ENCODE measurements at places on chromosomes 2 and 18. TPM values are rescaled to one million over a fixed set of nuclear protein-coding genes. Genes with fewer than 3 reads are reported as not detected.

CNTNAP5 gene
- total RNA-seq, result not detected

GRCh38 chr2:66717218-66717905 is 282.4 kb downstream of the MEIS1 start:
- H3K27me3 ChIP-seq, result no peaks in the 10 kb centered on the region
- no peaks in the 10 kb centered on the region for H3K4me1 ChIP-seq
- no peaks in the 10 kb centered on the region for H3K36me3 ChIP-seq
- no peak overlapping the region for H3K27ac ChIP-seq
- no peak for DNase-seq
- H3K4me3 ChIP-seq, result no peak overlapping the region

- peaks cover 4% of the 10 kb centered on the region for H3K36me3 ChIP-seq
- no peak for DNase-seq
- no peaks in the 10 kb centered on the region for H3K27me3 ChIP-seq
- H3K4me3 ChIP-seq, result no peak overlapping the region
Measured at GRCh38 chr2:3807853-3808252, 104.5 kb downstream of the DCDC2C start.

NTSR2 gene
- not detected for total RNA-seq

FZD7 gene
- total RNA-seq, result 0.67 TPM

GRCh38 chr2:218323526-218324472 is 31.5 kb upstream of the TMBIM1 start:
- H3K27ac ChIP-seq, result no peak overlapping the region
- H3K4me3 ChIP-seq, result peak overlapping the region; percentile 88
- no peaks in the 10 kb centered on the region for H3K27me3 ChIP-seq
- no peak for DNase-seq

LMAN1 gene
- total RNA-seq, result 124 TPM

CD8B2 gene
- 0.61 TPM for total RNA-seq

SPR gene
- 3.4 TPM for total RNA-seq

- DNase-seq, result no peak
- peaks cover 2% of the 10 kb centered on the region for H3K27me3 ChIP-seq
- no peaks in the 10 kb centered on the region for H3K4me1 ChIP-seq
- no peak overlapping the region for H3K4me3 ChIP-seq
- H3K27ac ChIP-seq, result no peak overlapping the region
- H3K36me3 ChIP-seq, result no peaks in the 10 kb centered on the region
Measured at GRCh38 chr2:120629241-120629895, 106.3 kb upstream of the GLI2 start.

GRCh38 chr2:48069769-48070168 is 163.5 kb upstream of the FBXO11 start:
- H3K27ac ChIP-seq, result no peak overlapping the region
- H3K27me3 ChIP-seq, result peaks cover 21% of the 10 kb centered on the region
- no peaks in the 10 kb centered on the region for H3K36me3 ChIP-seq
- no peaks in the 10 kb centered on the region for H3K4me1 ChIP-seq

AKAIN1 gene
- not detected for total RNA-seq

- H3K4me3 ChIP-seq, result no peak overlapping the region
- no peak overlapping the region for H3K27ac ChIP-seq
- peaks cover 2% of the 10 kb centered on the region for H3K4me1 ChIP-seq
- no peaks in the 10 kb centered on the region for H3K36me3 ChIP-seq
- DNase-seq, result no peak
- H3K27me3 ChIP-seq, result no peaks in the 10 kb centered on the region
Measured at GRCh38 chr2:219272356-219272755, 6.8 kb upstream of the DNAJB2 start.

- H3K4me1 ChIP-seq, result no peaks in the 10 kb centered on the region
- no peak overlapping the region for H3K4me3 ChIP-seq
- peaks cover 26% of the 10 kb centered on the region for H3K27me3 ChIP-seq
- H3K36me3 ChIP-seq, result no peaks in the 10 kb centered on the region
- DNase-seq, result no peak
Measured at GRCh38 chr2:235637896-235638295, 144.1 kb downstream of the AGAP1 start.

GRCh38 chr2:184847331-184847730 is 249.0 kb downstream of the ZNF804A start:
- no peak overlapping the region for H3K27ac ChIP-seq
- H3K4me3 ChIP-seq, result no peak overlapping the region
- H3K4me1 ChIP-seq, result no peaks in the 10 kb centered on the region
- peaks cover 7% of the 10 kb centered on the region for H3K36me3 ChIP-seq
- no peak for DNase-seq

GRCh38 chr2:18077704-18078103 is 199.2 kb downstream of the KCNS3 start:
- H3K27ac ChIP-seq, result no peak overlapping the region
- no peak for DNase-seq
- no peaks in the 10 kb centered on the region for H3K27me3 ChIP-seq
- H3K36me3 ChIP-seq, result no peaks in the 10 kb centered on the region

DNA sequence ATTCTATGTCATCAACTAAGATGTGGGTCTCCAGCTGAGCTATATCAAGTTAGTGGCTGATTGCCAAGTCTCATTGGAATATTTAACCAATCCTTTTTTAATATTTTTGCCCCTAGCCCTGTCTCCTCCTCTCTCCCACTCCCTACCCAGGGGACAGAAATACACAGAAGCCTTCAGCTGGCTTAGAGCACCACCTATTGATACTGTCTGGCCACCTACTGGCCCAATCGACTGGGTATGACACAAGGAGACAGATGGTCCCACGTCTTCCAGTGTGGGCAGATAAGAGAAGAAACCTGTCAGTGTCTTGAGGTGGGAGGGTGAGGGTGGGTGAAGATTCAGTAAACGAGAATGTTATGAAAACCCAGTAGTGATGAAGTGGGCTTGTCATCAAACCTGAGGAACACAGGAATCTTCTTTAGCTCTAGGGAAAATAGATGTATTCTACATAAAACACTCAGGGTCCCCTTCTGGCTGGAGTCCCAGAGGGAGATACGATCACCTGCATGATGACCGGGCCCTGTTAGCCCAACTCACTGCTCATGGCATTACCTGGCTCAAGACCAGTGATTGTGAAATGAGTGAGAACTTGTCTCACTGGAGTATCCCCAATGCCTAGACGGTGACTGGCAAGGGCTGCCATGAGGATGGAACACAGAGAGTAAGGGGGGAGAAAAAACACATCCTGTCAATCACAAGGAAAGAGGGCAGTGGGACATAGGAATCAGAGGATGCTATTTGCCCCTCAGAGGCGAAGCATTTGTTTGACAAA is 26.7 kb downstream of the POLR1A start:
- no peak for DNase-seq
- H3K27ac ChIP-seq, result peak overlapping the region; percentile 85
- peaks cover 22% of the 10 kb centered on the region for H3K4me1 ChIP-seq
- H3K4me3 ChIP-seq, result no peak overlapping the region
- H3K36me3 ChIP-seq, result no peaks in the 10 kb centered on the region

MOGAT1 gene
- not detected for total RNA-seq

KRTCAP3 gene
- total RNA-seq, result 2.2 TPM

- peaks cover 34% of the 10 kb centered on the region for H3K27me3 ChIP-seq
- no peaks in the 10 kb centered on the region for H3K36me3 ChIP-seq
- peaks cover 5% of the 10 kb centered on the region for H3K4me1 ChIP-seq
Measured at GRCh38 chr2:65576278-65576677, 143.9 kb upstream of the SPRED2 start.

GRCh38 chr2:223537651-223538601 is 64.2 kb downstream of the SCG2 start:
- no peak for DNase-seq
- H3K27ac ChIP-seq, result no peak overlapping the region
- no peaks in the 10 kb centered on the region for H3K36me3 ChIP-seq

TET3 gene
- total RNA-seq, result 70.3 TPM

GRCh38 chr2:199977984-199978415 is 22.6 kb downstream of the MAIP1 start:
- peak; percentile 64 for DNase-seq
- H3K36me3 ChIP-seq, result peaks cover 8% of the 10 kb centered on the region
- H3K4me1 ChIP-seq, result peaks cover 26% of the 10 kb centered on the region

DNA sequence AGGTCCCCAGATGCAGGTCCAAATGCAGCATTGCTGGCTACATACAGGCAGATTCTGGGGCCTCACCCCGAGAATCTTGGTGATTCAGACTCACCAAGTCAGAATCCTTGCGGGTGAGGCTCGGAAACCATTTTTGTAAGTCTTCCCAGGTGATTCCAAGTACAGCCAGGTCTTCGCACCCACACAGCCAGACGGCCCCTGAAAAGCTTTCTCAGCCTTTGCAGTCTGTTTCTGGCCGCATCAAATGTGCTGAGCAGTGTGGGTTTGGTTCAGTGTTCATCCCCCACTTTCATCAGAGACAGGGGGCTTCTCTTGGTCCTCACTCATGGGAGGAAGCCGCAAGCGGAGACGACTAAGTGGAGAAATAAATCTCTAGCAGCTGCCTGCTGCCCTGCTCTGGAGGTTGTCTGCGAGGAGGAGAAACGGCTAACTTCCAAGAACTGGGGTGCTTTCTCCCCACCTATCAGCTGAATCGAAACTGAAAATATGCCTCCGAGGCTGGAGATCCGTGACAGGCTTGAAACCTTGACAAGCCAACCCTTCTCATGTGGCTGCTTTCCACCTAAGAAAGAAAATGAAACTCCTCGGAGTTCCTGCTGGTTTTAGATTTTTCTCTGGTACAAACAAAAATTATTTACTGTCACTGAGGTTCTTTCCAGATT is 8.9 kb upstream of the TMEM185B start:
- peak; percentile 90 for DNase-seq
- H3K27ac ChIP-seq, result peak overlapping the region; percentile 99
- no peaks in the 10 kb centered on the region for H3K36me3 ChIP-seq
- peak overlapping the region; percentile 97 for H3K4me3 ChIP-seq
- no peaks in the 10 kb centered on the region for H3K27me3 ChIP-seq

POTEJ gene
- not detected for total RNA-seq

SP5 gene
- not detected for total RNA-seq

GRCh38 chr2:15838481-15839090 is 101.8 kb upstream of the MYCN start:
- no peaks in the 10 kb centered on the region for H3K36me3 ChIP-seq
- no peak for DNase-seq
- H3K4me1 ChIP-seq, result no peaks in the 10 kb centered on the region
- H3K27ac ChIP-seq, result no peak overlapping the region

DNA sequence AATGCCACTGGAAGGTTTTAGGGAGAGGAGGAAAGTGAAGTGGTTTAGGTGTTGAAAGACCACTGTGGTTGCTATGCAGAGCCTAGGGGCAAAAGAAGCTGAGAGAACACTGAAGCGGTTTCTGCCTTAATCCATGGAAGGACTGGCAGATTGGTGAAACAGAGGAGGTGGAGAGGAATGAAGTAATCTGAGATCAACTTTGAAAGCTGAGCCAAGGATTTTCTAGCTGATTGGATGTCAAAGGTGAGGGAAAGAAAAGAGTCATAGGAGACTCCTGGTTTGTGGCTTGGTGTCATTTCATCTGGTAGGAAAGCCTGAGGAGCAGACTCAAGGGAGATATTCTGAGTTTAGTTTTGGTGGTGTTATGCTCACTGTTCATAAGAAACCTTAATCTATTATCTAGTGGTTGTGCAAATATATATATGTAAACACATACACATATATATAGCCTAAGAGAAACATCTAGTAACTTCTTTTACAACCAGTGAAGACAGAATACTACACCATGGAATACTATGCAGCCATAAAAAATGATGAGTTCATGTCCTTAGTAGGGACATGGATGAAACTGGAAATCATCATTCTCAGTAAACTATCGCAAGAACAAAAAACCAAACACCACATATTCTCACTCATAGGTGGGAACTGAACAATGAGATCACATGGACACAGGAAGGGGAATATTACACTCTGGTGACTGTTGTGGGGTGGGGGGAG is 134.1 kb upstream of the CREB1 start:
- H3K36me3 ChIP-seq, result peaks cover 8% of the 10 kb centered on the region
- DNase-seq, result no peak
- peaks cover 19% of the 10 kb centered on the region for H3K4me1 ChIP-seq
- H3K27ac ChIP-seq, result no peak overlapping the region
- peak overlapping the region; percentile 65 for H3K4me3 ChIP-seq

COX7A2L gene
- 102 TPM for total RNA-seq

DNA sequence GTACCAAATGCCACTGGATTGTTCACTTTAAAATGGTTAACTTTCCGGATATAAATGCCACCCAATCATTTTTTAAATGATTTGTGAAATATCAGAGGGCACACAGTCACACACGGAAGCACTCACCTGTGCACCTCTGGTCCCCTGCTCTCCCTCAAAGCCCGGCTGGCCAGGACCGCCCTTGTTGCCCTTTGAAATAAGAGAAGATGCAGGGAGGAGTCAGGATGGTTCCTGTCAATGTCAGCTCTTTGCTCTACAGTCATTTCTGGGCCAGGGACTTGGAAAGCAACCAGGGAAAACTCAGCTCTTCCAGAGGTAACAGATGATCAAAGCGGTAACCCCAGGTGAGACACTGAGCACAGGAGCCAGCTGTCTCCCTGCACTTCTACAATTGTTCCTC is 60.7 kb downstream of the COL6A3 start:
- no peaks in the 10 kb centered on the region for H3K4me1 ChIP-seq
- DNase-seq, result no peak
- peaks cover 17% of the 10 kb centered on the region for H3K27me3 ChIP-seq
- no peaks in the 10 kb centered on the region for H3K36me3 ChIP-seq
- no peak overlapping the region for H3K27ac ChIP-seq
- H3K4me3 ChIP-seq, result no peak overlapping the region

TXNDC2 gene
- not detected for total RNA-seq

- DNase-seq, result no peak
- peak overlapping the region; percentile 91 for H3K27ac ChIP-seq
- H3K4me3 ChIP-seq, result peak overlapping the region; percentile 47
- H3K4me1 ChIP-seq, result peaks cover 34% of the 10 kb centered on the region
Measured at GRCh38 chr2:60818272-60818671, 62.2 kb downstream of the PAPOLG start.

CROCC2 gene
- not detected for total RNA-seq

ALPI gene
- not detected for total RNA-seq

DNA sequence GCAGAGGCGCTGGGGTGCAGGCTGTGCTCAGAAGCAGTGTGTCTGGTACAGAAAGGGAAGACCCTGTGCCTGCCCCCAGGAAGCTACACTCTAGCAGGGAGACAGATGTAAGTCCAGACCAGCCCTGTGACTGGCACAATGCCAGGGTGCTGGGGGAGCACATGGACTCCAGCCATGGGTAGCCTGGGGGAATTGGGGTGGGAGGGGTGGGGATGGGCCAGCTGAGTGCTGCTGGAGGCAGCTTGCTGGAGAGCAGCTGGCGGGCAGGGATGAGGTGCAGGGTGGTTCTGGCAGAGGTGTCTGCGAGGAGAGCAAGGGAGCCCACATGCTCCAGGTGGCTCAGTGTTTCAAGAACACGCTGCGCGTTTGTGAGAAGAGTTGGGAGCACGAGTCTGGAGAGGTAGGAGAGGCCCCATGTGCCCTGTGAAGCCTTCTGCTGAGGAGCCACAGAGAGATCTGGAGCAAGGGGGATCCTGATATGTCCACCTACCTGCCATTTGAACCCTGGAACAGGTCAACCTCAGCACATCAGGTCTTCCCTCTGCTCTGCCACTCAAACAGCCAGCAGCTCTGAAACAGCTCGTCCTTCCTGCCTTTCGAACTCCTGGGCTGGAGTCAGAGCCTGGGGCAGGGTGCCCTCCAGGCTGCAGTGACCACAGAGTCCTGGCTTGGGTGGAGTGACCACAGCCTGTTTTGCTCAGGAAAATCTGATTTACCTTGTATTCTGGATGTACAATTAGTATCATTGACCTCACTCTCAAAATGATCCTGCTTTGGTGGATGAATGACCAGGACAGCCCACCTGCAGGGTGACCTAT is 15.1 kb downstream of the ALLC start:
- no peaks in the 10 kb centered on the region for H3K4me1 ChIP-seq
- H3K36me3 ChIP-seq, result no peaks in the 10 kb centered on the region
- H3K27me3 ChIP-seq, result no peaks in the 10 kb centered on the region
